ENCODE measurements at places on chromosomes 4 and X. TPM values are rescaled to one million over a fixed set of nuclear protein-coding genes. Genes with fewer than 3 reads are reported as not detected.

HPSE gene
- 3.7 TPM for total RNA-seq

SPP1 gene
- total RNA-seq: 7.8 TPM

PALLD gene
- 50.2 TPM for total RNA-seq

RASL11B gene
- 6.4 TPM for total RNA-seq

NUP62CL gene
- total RNA-seq: not detected

LRP2BP gene
- total RNA-seq: not detected

MAGEA2 gene
- total RNA-seq: not detected

TACR3 gene
- not detected for total RNA-seq
